ENCODE measurements at places on chromosomes 2 and 18.

DNA sequence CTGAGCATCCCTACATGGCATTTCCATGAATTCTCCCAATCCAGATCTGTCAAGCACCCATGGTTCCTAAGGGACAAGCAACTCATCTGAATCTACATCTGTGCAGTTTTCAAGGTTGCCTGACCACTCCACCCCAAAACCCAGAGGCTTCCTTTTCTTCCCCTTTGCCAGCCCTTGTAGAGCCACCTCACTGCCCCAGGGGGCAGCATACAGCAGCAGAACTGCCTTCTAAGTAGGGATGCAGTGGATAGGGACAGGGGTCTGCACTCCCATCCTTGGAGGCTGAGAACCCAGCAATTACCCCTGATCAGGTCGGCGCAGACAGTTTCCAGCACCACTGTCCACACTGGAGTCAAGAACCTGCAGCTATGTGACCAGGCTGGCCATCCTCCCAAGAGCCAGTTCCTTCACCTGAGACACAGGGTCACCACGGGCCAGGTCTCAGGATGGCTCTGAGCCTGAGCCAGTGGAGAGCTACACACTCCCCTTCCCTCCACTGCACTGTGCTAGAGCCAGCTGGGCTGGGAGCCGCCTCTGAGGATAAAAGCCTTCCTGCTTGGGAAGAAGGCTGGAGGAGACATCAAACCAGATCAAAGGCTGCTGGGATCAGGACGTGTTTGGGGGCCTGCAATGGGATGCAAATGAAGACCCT is 283.1 kb downstream of the CELF4 start:
- DNase-seq, result no peak

DNA sequence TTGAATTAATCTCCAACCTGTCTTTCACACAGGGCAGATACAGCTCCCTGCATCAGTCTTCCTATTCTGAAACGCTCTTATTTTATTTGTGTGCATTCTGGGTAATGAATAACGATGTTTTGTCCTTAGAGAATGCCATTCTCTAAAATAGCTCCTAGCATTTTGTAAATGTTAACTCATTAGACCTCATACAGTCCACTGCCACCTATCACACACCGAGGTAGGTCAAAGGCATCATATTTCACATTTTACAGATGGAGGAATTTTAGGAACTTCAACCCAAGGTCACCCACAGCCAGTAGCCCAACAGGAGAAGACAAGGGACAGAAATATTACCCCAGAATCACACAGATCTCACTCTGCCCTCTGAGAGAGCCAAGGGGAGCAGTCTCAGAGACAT is 455.4 kb upstream of the GYPC start:
- no peak for DNase-seq

- DNase-seq, result no peak
Observed at GRCh38 chr18:36316246-36316645, 18.7 kb downstream of the FHOD3 start.

GRCh38 chr2:68789603-68790002 is 55.0 kb downstream of the ARHGAP25 start:
- DNase-seq, result no peak

- DNase-seq, result no peak
Observed at GRCh38 chr2:165601065-165601830, 131.8 kb downstream of the CSRNP3 start.

DNA sequence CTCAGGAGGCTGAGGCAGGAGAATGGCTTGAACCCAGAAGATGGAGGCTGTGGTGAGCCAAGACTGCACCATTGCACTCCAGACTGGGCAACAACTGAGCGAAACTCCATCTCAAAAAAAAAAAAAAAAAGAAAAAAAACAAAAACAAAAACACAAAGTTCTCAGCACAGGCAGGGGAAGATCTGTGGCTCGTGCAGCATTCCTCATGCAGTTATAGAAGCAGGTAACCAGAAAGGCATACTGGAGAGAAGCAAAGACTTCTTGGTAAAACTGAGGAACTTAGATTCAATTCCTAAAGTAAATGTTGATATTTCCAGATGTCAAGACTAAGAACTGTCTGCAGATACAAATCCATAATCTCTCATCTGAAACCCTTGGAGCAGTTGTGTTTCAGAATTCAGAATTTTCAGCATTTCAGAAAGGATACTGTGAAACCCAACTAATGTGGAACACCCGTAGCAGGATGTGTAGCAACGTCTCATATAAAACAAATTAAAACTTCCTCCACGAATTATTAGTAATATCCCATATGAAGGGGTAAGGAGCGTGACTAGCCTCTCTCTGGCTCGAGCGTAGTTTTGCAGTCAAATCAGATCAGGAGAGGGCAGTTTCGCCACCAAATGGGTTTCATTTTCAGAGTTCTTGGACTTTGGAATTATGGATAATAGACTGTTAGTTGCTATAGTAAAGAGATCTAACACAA is 13.2 kb upstream of the SLC25A52 start:
- DNase-seq, result no peak

DNA sequence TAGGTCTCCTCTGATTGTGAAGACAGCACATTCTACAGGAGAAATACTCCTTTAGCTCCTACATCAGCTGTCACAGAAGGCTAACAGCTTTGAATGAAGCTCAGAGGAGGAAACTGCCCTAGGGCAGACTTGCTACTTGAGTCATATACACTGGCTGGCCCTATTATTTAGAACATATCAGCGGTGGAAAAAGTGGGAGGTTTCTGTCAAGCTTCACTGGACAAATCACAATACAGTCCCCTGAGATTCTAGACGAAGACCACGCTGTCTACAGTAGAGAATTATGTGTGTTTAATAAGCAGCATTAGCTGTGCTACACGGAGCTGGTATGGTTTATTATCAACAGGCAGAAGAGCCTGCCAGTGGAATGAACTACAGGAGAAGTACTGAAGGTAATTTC is 230.9 kb upstream of the FSIP2 start:
- no peak for DNase-seq

DNA sequence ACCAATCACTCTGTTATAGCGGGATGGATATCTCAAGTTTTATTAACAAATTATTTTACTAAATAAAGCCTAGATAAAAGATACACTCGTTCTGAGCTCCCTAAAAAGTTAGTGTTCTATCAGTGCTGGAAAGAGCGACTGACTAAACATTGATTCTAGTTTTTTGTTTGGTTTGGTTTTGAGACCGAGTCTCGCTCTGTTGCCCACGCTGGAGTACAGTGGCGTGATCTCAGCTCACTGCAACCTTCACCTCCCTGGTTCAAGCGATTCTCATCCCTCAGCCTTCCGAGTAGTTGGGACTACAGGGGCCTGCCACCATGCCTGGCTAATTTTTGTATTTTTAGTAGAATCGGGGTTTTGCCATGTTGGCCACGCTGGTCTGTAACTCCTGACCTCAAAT is 73.8 kb upstream of the CDCA7 start:
- no peak for DNase-seq

DNA sequence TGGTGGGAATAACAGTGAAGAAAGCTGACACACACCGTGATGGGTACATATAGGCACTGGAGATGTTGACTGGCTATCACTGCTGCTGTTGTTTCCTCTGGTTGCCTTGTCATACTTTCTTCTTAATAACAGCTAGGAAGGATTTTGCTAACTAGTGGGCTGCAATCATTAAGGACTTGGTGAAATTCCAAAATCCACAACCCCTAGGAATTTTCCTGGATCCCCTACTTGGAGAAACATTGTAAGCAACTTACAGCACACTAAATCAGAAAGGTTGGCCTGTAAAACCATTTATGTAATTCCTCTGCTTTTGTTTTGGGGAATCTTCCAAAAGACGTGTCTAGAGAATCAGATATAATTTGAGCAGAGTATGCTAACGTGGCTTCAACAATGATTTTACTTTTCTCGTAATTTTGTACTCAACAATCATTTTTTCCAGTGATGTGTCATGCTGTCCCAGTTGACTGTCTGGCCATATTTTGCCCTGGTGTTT is 8.0 kb upstream of the COL3A1 start:
- no peak for DNase-seq

GRCh38 chr2:131032393-131032836 is 60.8 kb downstream of the FAM168B start:
- no peak for DNase-seq

DNA sequence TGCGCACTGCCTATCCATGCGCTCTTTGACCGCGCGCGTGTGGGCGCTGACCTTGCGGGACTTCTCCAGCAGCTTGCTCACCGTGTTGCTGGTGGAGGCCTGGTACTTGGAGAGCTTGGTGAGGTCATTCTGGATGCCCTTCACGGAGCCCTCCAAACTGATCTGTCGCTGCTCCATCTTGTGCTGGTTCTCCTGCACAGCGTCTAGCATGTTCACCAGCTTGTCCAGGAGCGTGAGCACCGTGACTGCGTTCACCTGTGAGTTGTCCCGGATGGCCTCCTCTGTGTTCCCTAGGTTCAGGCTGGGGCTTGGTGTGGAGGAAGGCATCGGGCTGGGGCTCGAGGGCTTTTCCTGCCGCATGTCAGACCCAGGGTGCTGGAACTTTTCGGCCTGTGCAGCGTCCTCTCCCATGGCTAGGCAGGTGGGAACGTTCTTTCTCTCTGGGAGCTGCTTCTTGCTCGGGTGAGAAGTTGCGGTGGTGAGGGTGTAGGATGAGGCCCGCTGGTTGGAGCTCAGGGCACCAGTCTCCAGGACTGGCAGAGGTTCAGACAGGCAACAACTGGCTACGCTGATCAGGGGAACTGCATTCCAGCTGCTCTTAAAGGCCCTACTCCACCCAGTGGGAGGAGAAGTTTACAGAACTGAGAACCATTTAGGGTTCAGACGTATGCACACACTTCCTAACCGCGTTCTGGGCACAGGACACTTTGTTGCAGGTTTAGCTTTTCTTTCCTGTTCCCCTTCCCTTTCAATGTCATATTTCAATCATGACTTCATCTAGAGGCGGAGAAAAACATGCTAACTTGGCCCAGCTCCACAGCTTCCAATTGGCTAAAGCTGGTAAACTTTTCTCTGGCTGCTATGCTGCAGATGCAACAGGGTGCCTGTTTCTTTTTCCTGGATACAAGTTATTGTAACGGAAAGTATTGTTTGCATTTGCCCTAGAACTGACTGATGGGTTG is at the start of gene CAVIN2:
Gene CAVIN2 (minus strand): TSS at position 574 of the 962 bp plus-strand sequence. CDS start 163 bp downstream, at position 411.
- DNase-seq, result no peak

- DNase-seq, result no peak
Observed at GRCh38 chr18:79164706-79165105, 95.5 kb downstream of the ATP9B start.

GRCh38 chr2:27977731-27978312 is 87.3 kb downstream of the BABAM2 start:
- no peak for DNase-seq

GRCh38 chr2:28291811-28292440 is 100.7 kb upstream of the FOSL2 start:
- DNase-seq, result no peak

- DNase-seq, result no peak
Observed at GRCh38 chr18:2933995-2934394, 78.9 kb downstream of the LPIN2 start.

DNA sequence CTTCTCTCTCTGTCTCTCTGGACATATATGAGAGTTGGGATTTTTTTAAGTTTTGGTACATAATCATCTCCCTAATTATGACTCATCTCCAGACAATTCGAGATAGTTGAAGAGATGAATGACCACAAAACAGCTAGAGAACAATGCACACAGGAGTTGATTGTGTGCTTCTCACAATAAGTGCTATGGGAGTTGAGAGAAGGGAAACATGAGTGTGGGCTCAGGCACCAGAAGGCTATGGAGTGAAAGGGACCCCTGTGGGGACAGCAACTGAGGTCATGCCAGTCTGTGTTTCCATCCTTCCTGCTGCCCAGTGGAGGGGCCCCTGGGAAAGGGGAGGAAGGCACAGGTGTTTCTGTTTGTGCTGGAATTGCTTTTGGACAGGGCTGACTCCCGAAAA is 6.5 kb upstream of the YWHAQ start:
- no peak for DNase-seq

GRCh38 chr2:229425598-229425997 is 154.5 kb upstream of the PID1 start:
- DNase-seq, result no peak

- DNase-seq, result no peak
Observed at GRCh38 chr2:195535911-195536522, 121.0 kb upstream of the SLC39A10 start.

DNA sequence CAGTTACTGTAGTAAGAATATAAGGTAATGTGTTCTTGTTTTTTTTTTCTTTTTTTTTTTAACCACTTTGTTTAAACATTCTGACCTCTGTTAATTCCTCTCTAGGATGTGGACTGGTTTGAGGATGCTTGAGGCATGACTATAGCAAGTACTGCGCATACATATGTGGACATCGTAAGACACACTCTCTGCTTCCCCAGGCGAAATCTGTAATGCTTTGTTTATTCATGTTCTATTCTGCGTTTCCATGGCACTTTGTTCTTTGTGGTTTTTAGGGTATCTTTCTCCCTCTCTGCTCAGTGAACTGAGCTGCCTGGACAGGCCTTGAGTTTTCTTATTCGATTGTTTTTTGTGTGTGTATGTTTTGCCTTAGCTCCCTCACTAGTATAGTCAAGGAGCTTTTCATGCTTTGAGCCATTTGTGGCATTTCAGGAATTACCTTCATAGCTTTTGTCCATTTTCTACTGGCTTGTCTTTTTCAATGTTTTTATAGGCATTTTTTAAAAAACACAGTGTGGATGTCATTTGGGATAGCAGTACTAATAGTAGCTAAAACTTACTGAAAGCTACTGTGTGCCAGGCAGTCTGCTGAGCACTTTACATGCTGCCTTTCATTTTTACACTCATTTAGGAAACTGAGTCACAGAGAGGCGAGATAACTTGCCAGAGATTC is 1.9 kb upstream of the SH3BP4 start:
- DNase-seq, result no peak

DNA sequence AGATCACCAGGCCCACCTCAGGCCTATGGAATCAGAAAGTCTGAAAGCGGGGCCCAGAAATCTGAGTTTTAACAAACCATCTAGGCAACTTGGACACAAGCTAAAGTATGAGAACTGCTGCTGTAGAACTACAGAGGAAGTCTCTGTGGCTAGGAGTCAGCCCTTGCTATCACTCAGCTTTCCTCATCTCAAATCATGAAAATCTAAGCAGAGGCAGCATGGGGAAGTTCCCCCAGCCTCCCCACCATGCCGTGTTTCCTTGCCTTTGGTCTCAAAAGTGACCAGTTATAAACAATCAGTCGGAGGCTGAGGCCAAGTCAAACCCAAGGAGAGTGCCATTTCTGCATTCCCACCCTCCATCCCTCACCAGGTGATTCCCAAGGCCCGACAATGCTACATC is 404.7 kb downstream of the BCL11A start:
- DNase-seq, result no peak

- no peak for DNase-seq
Observed at GRCh38 chr2:238941262-238941792, 93.4 kb downstream of the TWIST2 start.

DNA sequence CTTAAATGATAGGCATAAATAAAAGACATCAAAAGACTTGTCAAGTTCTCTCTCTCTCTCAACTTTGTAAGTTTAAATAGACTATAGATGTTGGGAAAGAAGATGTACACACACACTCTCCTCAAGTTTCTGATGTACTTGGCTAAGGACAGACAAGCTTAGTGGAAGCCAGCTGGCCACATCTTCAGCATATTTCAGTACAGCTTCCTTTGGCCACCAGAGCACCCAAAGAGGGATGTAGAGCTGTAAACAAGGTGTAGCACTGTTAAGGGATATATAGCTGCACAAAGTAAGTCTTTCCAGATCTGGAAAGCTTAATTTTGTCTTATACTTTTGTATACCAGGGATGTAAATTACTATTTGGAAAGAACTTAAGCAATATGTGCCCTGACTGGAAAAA is 64.3 kb upstream of the MSTN start:
- no peak for DNase-seq

- DNase-seq, result no peak
Observed at GRCh38 chr2:221572821-221573429, 821 bp upstream of the EPHA4 start.

GRCh38 chr2:15533860-15534480 is 27.2 kb downstream of the NBAS start:
- no peak for DNase-seq

GRCh38 chr18:33853187-33853586 is 275.2 kb downstream of the ASXL3 start:
- DNase-seq, result no peak

All from NCI-H2107 (cell line).